ENCODE measurements at places on chromosomes 13 and 19.

DNA sequence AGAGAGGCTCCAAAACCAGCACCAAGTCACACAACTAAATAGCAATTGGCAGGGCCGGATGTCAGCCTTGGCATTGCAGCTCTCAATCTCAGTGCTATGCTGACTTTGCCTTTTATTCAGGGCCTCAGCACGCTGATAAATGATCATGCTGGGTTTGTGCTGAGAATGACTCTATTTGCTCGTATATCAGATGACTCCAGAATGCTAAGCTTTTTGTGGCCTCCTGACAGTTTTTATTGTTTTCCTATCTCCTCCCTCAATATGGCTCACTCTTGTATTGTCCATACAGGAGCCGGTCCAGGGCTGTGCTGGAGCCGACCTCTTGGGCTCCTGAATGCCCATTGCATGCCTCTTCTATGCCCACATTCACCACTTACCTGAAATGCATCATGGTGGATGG lies 211.0 kb downstream of the EFNB2 start:
- no peak for DNase-seq

- DNase-seq, result no peak
Observed at GRCh38 chr19:50861010-50861409, 6.3 kb downstream of the KLK3 start.

GRCh38 chr19:27765397-27765796 lies 1447.6 kb downstream of the UQCRFS1 start:
- DNase-seq, result no peak

DNA sequence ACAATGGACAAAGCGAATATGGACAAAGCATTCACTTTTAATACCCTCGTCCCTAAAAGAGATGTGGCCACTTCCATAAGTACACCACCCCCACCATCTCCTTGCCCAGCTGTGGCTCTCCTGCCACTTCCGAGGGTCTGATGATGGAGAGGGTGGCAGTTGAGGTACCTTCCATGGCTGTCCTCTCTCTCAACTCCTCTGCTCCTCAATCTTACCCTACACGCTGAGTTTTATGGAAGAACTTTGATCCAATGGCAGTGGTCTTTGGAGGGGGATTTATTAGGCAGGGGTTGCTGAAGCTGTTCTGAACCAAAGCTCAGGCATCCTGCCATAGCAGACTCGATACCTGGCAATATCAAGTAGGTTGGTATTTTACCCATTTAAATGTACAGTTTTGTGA lies 413.0 kb downstream of the TSHZ3 start:
- no peak for DNase-seq

DNA sequence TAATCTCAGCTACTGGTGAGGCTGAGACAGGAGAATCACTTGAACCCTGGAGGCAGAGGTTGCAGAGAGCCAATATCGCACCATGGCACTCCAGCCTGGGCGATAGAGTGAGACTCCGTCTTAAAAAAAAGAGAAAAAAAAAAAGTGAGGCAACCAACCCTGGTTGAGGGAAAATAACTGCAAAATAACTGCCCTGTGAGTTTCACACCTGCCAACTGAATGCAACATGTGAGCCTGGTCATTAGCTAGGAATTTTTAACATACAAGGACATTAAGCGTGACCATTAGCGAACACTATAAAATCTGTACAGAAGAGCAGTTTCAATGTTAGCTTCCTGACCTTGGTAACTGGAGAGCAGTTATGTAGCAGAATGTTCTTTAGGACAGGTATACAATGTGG lies 2.4 kb upstream of the CCNP start:
- no peak for DNase-seq

GRCh38 chr19:18685597-18686190 lies 2.2 kb downstream of the CRTC1 start:
- DNase-seq, result no peak

DNA sequence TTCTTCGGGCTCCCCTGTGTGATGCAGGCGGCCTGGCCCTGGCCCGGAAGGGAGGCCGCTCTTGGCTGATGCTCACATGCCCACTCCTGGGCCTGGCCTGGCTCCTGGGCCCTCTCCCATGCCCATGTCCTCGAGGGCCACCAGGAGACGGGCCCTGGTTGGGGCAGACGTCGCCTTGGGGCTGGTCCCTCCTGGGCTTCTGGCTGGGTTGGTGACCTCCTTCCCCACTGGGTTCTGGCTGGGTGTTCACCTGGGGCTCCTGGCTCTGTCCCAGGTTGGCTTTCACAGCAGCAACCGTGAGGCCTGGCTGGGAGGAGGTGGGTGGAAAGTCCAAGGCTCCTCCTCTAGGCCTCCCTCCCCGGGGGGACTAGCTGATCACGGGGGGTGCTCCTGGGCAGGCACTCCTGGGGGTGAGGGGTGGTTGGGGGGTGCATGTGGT lies 15.5 kb upstream of the SLC7A10 start:
- DNase-seq, result no peak

- peak; percentile 86 for DNase-seq
Observed at GRCh38 chr19:4304538-4305256, at the start of gene FSD1. Gene FSD1, plus strand, starts transcription at chr19:4304598. Its CDS starts 149 bp downstream, at chr19:4304747.

DNA sequence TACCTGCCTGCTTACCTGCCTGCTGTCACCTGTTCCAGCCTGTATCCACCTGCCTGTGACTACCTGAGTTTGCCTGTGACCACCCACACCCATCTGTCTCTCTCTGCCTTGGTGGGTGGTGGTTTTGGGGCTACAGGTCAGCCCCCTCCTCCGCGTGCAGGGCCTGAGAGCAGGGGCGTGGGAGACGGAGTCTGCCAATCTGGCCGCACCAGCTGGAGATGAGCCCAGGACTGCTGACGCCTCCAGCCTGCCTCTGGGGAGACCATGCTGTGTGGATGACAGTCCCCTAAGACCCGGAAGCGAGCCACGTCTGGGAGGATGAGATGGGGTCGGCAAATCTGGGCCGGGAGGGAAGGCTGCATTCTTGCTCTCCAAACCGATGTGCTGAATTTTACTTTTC lies 15.9 kb upstream of the KCTD15 start:
- no peak for DNase-seq

DNA sequence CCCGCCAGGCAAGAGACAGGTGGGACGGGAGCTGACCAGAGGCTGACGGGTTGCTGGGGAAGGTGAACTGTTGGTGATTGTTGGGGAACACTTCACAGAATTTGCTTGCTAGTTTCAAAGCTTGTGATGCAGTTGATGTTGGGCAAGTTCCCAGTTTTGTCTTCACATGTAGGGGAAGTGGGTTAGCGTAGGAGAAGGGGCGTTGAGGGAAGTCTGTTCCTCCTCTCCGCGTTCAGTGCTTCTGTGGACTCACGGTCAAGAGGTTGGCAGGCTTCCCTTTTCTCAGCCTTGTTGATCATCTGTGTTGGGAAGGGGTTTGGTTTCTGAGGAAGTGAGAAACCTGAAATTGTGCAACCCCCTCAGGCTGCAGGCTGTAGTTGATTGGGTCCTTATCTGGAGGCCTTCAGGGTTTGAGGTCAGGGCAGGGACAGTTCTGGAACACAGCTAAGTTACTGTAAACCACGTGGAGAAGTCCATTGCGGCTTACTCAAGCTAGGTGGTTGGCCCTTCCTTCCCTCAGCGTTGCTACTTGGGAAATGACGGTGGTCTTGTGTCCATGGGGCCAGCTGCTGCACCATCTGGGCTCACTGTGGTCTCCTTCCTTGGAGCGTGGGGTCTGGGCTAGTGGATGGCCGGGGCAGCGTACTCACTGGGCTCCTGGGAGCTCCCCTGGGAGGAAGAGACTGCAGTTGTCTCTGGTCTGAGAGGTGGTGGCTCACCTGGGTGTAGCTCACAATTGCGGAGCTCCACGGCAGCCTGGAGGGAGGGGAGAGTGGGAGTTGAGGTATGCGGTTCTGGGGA lies 7.5 kb downstream of the RPS9 start:
- peak; percentile 99 for DNase-seq

DNA sequence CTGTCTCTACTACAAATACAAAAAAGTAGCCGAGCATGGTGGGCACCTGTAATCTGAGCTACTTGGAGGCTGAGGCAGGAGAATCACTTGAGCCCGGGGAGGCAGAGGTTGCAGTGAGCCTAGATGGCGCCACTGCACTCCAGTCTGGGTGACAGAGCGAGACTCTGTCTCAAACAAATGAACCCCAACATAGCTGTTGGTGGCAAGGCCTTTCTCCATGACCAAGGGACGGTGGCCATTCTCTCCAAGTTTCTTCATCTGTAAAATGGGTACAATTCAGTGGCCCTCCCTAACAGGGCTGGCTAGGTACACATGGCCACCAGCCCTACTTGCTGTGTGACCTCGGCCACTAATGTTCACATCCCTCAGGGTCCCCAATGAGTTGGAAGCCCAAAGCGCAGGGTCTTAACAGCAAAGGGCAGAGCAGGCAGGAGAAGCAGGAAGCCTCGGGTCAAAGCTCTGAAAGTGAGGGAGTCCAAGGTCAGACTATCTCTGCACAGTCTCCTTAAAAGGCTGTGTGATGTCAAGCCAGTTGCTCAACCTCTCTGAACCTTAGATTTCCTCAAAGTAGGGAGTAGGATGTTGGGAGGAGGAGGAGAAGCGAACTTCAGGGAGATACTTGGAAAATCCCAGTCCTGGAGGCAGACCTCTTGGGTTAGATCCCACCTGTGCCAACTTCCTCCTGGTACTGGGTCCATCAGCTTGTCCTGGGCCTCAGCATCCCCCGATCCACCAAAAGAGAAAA lies 2.7 kb downstream of the JUND start:
- peak; percentile 63 for DNase-seq

GRCh38 chr19:43773725-43774102 lies 7.1 kb downstream of the KCNN4 start:
- DNase-seq, result no peak

DNA sequence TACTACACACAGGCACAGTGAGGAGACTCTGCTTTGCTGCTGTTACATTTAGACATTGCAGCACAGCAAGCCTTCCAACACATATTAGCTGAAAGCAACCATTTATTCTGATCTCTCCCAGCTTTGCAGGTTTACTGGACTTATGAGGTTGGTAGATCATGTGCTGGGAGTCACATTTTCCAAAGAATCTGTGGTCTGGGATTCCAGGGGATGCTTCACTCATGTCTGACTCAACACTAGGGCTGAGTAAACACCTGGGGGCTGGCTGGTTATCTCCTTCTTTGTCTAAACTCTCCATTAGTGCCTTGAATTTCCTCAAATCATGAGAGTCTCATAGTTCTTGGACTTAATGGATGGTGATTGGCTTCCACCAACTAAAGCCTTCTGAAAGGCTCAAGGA lies 5.4 kb upstream of the LGALS13 start:
- no peak for DNase-seq

GRCh38 chr13:101949681-101950080 lies 452.2 kb downstream of the FGF14 start:
- DNase-seq, result no peak

DNA sequence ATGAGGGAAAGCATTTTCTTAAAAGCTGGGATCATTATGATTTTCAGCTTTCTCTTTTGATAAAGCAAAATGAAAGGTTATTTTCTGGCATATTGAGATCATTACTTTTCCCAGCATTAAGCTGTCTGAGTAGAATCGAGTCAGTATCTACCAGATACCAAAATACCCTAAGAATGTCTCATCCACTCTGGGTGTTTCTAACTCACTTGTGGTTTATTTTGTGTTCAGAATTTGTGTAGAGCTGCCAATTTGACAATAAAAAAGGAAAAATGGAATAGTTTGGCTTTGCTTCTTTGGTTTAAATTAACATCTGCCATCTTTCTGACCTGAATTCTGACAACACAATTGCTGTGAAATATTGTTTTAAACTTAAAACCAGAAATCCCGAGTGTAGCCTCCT lies 438.7 kb upstream of the ARGLU1 start:
- DNase-seq, result no peak

- DNase-seq, result no peak
Observed at GRCh38 chr13:64186071-64186470, 2770.4 kb upstream of the PCDH20 start.

DNA sequence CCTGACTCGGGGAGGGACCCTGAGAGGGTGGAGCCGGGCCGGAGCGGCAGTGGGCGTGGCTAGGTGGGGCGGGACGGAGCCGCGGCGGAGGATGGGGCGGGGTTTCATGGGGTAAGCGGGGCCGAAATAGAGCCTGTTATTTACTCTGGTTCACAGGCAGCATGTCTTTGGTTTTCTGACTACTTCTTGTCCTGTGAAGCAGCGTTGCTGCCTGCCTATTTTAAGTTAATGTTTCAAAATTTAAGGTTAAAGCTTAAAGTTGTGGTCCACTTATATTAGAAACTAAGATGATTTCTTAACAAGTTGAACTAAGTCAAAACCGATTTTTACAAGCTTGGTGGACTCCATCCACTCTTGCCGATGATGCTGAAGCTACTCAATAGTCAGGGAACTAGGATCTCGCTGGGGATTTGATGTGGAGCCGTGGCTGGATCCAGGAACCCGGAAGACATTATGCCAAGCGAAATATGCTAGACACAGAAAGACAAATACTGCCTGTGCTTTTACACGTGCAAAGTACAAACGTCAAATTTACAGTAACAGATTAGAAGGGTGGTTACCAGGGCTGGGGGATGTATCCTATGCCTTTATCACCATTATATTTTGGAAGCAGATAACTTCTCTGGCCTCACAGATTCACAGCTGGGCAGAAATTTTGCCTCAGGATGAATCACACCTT lies 433 bp upstream of the ZNF616 start:
- no peak for DNase-seq

DNA sequence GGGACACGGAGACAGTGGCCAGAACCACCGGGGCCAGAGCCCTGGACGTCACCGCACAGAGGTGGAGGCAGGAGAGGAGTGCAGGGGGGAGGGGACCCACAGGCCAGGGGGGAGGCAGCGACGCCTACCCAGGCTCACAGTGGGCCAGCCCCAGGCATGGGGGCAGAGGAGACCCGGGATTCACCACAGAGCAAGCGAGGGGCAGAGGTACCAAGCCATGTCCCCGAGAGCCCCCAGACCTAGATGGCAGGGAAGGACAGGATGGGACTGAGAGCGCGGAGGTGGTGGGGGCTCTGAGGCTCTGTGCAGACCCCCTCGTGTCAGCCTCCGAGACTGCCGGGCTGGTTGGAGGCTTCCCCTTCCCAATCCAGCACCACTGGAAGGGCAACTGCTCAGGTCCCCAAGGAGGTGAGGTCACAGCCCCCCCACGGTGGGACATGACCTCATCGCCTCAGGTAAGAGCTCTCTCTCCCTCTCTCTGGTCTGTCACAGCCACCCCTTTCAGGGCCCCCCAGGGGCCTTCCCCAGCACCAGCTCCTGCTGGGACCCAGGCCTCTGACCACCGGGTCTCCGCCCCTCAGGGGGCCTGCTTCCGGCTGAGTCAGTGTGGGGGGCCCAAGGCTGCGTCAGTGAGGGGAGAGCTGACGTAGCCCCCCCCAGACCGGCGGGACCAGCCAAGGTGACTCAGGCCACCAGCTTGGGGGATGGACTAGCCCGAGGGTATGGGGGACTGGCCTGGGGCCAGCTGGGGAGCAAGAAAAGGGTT lies 2.2 kb upstream of the IL11 start:
- DNase-seq, result no peak
